Bronchial epithelial cell (primary cell): ENCODE measurements at places on chromosomes 11 and 22.

GRCh38 chr11:125247431-125247830, 82.9 kb downstream of the PKNOX2 start:
- no peak for DNase-seq

- DNase-seq: peak; percentile 92
These were observed 10.4 kb upstream of the CDC42BPG start for GRCh38 chr11:64854534-64855502.

GRCh38 chr11:62370743-62371440, 33.6 kb downstream of the ASRGL1 start:
- DNase-seq: no peak

- no peak for DNase-seq
These were observed 98.5 kb downstream of the CTTN start for GRCh38 chr11:70496591-70497535.

DNA sequence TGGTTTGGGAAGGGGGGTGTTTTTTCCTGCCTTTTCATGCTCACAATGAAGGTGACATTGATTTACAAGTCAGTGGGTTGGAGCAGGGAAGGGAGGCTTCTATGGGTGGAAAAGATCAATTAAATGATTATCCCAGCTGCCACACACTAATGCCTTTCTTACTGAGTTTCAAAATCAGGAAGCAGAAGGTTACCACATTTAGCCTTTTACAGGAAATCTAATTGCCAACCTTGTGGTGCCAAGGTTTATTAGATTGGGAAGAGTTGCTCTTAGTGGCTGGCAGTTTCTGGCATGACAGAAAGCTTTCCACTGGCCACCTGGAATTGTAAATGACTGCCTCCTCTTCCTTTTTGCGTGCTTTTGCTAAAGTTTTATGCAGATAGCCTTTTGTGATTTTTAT, 98.7 kb downstream of the NAV2 start:
- DNase-seq: no peak

GRCh38 chr11:107397357-107397756, 60.3 kb downstream of the CWF19L2 start:
- peak; percentile 57 for DNase-seq

GRCh38 chr11:41461057-41461681, 1.7 kb upstream of the LRRC4C start:
- peak; percentile 29 for DNase-seq

- DNase-seq: no peak
These were observed 7.8 kb upstream of the DNHD1 start for GRCh38 chr11:6489306-6489705.

- peak; percentile 55 for DNase-seq
These were observed 30.4 kb downstream of the CBL start for GRCh38 chr11:119236490-119236889.

DNA sequence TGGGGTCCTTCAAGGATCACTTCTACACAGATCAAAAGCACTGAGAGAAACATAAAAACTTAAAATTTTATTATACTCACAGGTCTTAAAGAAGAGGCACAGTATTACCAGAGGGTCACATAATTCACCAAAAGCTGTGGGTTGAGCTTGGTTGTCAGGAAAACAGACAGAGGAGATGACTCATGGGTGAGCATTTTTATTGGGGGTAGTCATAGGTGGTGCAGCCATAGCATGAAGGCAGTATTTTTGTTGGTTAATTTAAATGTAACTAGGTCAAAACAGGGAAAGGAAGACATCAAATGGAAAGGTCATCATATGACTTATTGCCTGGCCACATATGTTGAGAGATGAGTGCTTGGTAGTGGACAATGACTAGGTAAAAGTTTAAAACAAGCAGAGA, 24.2 kb downstream of the OR5B17 start:
- peak; percentile 95 for DNase-seq

- peak; percentile 99 for DNase-seq
These were observed 11.5 kb upstream of the ZC3H12C start for GRCh38 chr11:110081462-110082376.

GRCh38 chr11:59617876-59618275, 2.3 kb upstream of the OSBP start:
- DNase-seq: no peak

DNA sequence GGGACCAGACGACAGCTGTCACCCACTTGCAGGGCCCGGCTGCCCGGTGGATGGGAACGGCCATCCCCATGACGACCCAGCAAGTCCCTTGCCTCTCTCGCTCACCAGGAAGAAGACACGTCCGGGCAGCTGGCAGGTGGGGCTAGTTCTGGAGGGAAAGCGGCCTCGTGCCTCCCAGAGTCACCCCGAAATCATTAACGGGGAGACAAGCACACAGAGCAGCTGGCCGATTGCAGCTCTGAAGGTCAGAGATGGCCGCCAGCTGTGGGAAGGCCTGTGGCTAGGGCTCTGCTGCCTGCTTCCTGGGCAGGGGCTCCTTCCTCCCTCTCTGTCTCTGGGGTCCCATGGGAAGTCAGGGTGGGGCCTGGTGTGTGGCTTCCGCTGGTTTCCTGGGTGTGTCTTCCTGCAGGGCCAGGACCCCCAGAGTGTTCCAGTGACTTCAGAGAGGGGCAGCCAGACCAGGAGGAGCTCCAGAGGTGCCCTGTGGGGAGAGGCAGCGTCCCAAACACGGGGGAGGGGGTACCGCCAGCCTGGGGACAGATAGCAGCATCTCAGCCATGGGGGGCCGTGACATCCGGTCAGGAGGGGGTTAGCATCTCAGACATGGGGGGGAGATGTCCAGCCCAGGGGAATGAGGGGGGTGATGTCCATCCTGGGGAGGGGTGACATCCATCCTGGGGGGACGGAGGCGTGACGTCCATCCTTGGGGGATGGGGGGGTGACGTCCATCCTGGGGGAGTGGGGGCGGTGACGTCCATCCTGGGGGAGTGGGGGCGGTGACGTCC, 114.9 kb downstream of the KCNQ1 start:
- no peak for DNase-seq

GRCh38 chr11:121482231-121483129, 29.7 kb upstream of the SORL1-AS1 start:
- peak; percentile 44 for DNase-seq

GRCh38 chr11:111694851-111695250, 71.3 kb downstream of the PPP2R1B start:
- DNase-seq: no peak

DNA sequence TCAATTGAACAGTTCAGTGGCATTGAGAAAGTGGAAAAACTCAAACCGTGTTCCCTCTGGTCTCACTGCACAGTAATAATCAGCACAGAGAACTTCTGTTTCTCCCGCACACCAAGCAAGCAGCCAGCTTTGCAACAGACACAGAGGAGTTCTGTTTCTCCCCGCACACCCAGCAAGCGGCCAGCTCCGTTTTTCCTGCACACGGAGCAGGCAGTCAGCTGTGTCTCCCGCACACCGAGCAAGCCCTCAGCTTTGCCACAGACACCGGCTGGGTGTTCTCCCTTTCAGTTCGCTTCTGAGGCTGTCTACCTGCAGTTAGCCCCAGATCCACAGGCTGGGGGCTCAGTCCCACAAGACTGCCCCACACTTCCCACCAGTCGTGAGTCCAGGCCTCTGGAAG, 9.9 kb upstream of the TALDO1 start:
- no peak for DNase-seq

GRCh38 chr11:111419641-111420327, 40.7 kb upstream of the POU2AF1 start:
- no peak for DNase-seq

DNA sequence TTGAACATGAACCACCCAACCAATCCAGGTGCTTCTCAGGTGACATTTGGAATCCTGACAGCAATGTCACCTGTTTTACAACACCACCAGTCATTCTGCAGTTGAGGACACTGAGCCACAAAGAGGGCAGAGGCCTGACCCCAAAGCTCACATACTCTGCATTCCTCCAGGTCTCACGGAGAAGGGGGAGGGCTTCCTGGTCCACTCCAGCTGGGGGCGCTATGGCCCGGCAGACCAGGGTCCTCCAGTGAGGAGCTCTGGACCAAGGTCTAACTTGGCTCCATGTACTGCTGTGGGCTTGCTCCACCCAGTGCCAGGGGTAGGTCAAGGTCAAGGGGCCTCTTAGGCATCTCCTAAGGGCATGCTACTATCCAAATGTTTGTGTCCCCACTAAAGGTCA, 1.5 kb upstream of the PNPLA3 start:
- DNase-seq: no peak

DNA sequence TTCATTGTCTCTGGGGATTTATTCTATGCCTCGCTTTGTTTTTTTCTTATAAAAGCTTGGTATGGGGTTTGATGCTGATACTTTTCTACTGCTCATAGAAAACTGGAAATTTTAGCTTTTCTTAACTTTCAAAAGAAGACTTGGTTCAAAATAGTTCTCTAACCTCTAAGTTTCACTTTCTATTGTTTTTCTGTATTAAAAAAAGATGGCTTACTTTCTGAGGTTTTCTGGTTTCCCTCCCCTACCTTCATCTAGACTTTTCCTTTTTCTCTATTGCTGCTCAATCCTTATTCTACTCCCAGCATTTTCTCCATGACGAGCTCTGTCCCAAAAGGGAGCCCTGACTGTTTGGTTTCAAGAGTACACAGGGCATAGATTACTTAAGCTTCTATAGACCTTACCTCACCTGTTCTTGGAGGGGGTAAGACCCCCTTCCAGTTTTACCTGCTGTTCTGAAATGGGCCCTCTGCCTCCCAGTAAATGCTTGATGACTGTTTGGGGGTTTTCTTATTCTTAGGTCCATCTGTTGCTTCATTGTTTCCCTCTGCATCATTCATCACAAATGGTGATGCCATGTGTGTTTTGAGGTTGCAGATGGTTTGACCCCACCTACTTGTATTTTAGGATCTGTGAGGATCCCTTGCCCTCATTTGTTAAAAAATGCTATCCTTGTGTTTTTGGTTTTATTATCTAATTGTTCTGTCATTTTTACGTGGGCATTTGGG, 29.5 kb downstream of the DNHD1 start:
- DNase-seq: no peak

DNA sequence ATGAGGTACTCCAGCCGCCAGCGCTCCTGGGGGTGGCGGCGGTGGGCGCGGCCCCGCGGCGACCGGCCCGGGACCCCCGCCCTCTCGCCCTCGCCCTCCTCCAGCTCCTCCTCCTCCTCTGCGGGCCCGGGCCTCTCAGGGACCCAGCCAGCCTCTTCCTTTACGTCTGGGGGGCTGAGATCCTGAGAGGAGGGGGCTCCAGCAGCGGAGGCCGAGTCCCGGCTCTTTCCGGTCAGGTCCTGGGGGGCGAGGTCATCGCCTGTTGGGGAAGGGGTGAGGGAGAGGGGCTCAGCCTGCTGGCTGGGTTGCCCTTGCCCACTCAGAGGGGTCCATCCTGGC, 4.3 kb downstream of the ZFTA start:
- DNase-seq: no peak

DNA sequence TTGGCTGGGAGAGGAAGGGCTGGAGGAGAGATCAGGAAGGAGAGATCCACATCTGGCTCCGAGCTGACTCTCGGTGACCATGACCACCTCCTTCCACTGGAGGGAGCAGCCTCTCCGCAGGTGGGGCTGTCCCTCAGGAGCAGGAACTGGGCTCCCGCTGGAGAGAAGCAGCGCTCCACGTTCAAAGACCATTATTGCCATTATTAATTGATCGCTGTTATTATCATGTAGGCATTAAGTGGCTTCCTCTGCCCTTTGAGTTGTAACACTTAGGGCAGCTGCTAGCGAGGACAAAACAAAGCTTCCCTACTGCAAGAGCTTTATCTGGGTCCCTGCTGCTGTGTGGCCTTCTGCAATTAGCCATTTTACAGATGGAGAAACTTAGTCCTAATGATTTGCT, 251.9 kb downstream of the ST3GAL4 start:
- DNase-seq: peak; percentile 23

DNA sequence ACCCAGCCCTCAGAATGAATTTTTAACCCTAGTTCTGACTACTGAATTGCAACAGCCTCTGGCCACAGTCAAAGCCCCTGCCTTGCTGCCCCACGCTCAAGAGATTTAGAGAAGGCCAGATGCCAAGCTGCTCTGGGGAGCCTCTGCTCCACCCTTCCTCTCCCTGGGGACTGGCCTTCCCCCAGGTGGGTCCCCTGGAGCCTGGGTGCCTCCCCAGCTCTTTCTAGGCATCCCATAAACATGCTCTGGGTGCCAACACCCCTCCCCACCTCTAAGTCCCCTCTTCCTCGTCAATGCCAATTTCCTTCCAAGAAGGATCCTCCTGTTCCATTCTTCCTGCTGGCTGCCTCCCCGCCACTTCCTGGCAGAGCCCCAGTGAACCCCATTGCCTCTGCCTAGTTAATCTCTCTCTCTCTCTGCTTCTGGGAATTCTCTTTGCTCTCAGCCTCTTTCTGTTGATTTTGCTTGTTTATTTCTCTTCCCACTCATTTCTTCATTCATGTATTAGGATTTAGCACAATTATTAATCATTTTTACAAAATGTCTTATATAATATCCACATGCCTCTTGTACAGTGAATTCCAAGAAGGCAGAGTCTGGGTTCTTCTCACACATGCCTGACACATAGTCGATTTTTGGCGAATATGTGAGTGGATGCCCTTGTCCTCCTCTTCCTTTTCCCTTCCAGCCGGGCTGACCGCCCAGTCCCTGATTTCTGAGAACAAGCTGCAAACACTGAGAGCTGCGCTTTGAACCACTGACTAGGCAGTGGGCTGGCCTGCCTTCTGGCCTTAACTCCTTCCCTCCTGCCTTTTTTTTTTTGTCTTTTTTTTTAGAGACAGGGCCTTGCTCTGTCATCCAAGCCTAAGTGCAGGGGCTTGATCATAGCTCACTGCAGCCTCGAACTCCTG, 17.5 kb downstream of the UQCR10 start:
- DNase-seq: no peak

GRCh38 chr11:122071709-122072202, 44.3 kb downstream of the BLID start:
- DNase-seq: no peak

- DNase-seq: no peak
These were observed 14.4 kb upstream of the CHST1 start for GRCh38 chr11:45679806-45680205.

DNA sequence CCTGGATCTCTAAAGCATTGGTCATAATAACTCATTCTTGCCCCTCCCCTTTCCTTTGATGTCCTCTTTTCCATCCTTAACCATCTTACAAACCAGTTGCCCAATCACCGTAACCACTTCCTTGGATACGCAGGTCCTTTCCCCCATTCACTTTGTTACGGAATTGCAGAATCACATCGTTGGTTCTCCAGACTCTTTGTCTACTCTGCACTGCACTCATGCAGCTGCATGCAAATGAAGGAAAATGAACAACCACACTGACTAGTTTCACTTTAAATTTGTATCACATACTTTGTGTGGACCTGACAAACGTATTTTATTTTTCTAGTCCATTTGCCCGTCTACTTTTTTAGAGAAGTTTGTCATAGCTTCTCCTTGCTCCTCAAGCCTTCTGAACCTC, 69.9 kb downstream of the SLC5A12 start:
- DNase-seq: peak; percentile 23

- no peak for DNase-seq
These were observed 76.3 kb upstream of the CNTN5 start for GRCh38 chr11:98944461-98944860.

GRCh38 chr22:42907404-42908373, 50.6 kb upstream of the ARFGAP3 start:
- peak; percentile 58 for DNase-seq

GRCh38 chr22:48574776-48575617, 1252.7 kb downstream of the BRD1 start:
- no peak for DNase-seq

GRCh38 chr11:73596547-73596946, 1.4 kb downstream of the FAM168A start:
- no peak for DNase-seq

- no peak for DNase-seq
These were observed 56.4 kb upstream of the SYN3 start for GRCh38 chr22:33114565-33114964.

- peak; percentile 73 for DNase-seq
These were observed 34.5 kb upstream of the ANO3 start for GRCh38 chr11:26297189-26297975.
